ENCODE measurements at places on chromosomes 2 and 18.

DNA sequence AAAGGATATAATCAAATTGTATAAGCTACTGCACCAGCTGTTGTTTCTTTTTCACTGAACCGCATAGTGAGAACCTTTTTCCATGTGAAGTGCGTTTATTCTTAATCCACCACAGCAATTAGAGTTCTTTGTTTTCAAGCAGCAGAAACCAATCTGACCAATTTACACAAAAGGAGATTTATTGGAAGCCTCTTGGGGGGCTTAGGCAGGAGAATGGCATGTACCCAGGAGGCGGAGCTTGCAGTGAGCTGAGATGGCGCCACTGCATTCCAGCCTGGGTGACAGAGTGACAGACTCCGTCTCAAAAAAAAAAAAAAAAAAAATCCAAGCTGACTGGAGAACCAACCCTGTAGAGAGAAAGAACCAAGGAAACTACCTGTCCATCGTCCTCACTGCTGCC is 10.0 kb downstream of the ADNP2 start:
- DNase-seq, result no peak

DNA sequence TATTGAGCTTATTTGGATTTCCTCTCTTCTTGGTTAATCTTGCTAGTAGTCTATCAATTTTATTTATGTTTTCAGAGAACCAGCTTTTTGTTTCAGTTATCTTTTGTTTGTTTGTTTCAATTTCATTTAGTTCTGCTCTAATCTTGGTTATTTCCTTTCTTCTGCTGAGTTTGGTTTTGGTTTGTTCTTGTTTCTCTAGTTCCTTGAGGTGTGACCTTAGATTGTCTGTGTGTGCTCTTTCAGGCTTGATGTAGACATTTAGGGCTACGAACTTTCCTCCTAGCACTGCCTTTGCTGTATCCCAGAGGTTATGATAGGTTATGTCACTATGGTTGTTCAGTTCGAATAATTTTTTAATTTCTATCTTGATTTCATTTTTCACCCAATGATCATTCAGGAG is 141.6 kb downstream of the ZNF236 start:
- DNase-seq, result no peak

DNA sequence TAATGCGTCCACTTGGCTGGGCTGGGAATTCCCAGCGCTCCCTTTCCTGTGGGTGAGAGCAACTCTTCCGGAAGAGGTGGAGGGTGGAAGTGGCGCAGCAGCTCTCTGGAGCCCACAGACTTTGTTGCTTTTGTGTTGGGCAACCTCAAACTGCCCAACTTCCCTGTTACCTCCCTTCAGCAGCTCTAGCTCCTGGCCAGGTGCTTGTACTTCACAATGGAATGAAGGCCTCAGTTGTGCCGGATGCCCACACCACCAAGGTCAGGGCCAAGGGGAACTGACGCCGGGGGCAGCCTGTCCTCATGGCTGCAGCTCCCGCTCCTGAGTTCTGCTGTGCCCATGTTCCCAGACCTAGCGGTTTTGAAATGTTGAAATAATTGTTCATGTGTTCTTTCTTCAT is 322.9 kb downstream of the GALR1 start:
- no peak for DNase-seq

GRCh38 chr2:195513119-195513518 is 143.9 kb upstream of the SLC39A10 start:
- no peak for DNase-seq

GRCh38 chr2:46174345-46175170 is 122.6 kb upstream of the EPAS1 start:
- DNase-seq, result no peak

- no peak for DNase-seq
Measured at GRCh38 chr2:61205132-61205531, 43.1 kb downstream of the C2orf74 start.

DNA sequence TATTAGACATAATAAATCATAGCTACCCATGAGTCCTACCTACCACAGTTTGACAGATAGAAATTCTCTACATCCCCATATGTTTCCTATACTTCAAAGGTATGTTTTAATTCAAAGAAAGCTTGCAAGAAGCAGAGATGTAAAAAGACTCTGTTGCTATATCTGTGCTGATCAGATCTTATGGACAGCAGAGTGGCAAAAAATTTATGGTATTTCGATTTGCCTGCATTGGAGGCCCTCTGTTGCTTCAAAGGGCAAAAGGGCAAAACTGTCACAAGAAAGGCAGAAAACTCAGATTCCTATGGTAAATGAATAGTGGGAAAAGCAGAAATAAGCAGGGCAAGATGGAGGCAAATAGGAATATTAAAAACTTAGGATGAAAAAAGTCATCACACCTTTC is 447.8 kb upstream of the SPHKAP start:
- no peak for DNase-seq

DNA sequence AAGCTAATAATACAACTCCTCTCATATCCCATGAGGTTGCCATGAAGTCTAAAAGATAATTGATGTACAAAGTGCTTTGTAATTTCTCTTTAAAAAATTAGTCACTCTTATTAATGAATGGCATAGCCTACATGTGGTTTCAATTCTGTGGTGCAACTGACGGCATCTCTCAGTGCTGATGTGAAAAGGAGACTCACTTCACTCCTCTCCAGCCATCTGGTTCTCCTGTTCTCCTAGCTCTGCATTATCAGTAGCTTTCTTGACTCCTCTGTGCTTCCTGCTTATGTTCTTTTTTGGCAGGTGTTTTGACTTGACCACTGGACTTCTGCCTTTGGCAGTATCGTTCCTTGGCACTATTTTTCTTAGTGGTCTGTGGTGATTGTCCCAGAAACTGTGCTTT is 134.9 kb upstream of the ZFP36L2 start:
- DNase-seq, result no peak

DNA sequence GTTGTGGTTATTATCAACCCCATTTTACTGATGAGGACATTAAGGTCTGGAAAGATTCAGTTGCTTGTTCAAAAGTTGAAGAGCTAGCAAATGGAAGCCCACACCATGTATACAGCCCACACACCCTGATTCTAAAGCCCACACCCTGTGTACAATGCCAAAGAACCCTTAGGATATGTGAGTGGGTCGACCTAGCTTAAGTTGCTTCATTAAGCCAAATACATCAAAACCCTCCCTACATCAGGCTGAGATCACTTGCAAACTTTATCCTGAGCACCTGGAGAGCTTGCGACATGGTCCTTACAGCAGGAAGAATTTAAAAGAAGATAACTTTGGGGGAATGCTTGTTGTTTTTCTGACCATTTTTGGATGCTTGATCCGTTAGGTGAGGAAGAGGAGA is 435 bp upstream of the ARHGAP25 start:
- DNase-seq, result no peak

DNA sequence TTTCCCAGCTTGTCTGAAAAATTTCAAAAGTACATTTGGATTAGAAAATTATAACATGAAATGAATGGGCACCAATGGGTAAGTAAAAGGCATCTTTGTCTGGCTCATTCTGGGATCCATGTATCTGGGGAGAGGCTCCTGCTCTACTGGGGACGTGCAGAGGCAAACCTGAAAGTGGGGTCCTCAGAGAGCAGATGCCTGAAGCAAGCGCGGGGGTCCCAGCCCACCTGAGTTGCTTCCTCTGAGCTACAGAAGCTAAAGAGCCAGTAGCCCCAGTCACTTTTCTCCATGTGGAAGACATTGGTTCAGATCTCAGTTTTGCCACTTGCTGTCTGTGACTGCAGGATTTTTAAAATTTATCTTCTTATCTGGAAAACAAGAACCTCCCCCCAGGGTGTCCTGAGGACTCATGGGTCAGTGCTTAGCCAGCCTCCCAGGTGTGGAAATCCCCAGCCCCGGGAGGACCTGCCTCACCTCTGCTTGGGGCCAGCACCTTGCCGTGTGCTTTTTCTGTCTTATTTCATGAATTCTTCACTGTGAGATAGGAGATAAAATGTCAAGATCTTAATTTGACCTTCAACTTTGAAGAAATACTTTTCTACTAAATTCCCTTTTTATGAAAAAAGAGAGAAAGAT is 25.1 kb upstream of the ODC1 start:
- no peak for DNase-seq

GRCh38 chr2:230537531-230537976 is 121.6 kb downstream of the SP100 start:
- no peak for DNase-seq

DNA sequence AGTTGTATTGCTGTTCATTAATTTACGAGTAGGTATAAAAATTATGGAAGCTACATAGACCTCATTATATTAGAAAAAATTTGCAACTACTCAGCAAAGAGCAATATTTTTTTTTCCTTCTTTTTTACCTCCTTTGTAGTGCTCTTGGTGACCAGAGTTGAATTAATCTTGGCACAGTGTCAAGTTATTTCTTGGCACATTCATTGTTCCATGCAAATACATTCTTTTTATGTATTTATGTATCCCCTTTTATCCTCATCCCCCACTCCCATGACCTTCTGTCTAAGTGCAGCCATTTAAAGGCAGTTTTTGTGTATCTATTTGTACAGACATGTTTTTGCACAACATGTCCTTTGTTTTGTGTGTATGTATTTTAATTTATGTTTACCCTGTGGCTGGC is 224.5 kb downstream of the CCDC102B start:
- no peak for DNase-seq

DNA sequence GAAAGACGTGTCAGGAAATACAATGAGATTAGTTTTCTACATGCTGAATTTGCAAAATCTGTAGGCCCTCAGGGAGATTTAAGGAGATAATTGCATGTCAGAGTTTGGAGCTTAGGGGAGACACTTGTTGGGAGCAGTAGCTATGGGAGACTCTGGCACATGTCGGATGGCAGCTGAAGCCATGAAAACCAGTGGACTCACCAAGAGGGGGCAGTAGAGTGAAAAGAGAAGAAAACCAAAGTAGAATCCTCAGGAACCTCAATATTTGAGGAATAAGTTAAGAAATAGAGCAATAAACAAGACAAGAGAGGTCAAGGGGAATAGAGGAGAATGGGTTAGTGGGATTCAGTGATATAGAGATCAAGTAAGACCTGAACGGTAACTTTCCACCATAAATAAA is 24.8 kb downstream of the RUFY4 start:
- no peak for DNase-seq

- no peak for DNase-seq
Measured at GRCh38 chr2:139271879-139272278, 491.7 kb upstream of the NXPH2 start.

DNA sequence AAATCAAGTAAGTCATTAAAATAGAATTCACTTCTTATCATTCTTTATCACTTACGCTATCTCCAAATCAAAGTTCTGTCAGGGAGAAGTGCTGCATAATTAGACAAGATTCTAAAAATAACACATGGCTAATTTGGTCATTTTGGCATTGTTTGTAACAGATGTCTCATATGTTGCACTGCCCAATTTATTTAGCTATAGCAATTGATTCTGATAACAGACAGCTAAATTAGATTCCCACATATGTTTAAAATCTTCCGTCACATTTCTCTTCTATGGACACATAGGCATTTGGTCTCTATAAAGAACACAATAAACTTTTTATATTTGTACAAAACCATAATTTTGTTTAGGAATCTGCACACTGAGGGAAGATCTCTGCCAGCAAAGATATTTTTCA is 644.5 kb upstream of the VRK2 start:
- no peak for DNase-seq

DNA sequence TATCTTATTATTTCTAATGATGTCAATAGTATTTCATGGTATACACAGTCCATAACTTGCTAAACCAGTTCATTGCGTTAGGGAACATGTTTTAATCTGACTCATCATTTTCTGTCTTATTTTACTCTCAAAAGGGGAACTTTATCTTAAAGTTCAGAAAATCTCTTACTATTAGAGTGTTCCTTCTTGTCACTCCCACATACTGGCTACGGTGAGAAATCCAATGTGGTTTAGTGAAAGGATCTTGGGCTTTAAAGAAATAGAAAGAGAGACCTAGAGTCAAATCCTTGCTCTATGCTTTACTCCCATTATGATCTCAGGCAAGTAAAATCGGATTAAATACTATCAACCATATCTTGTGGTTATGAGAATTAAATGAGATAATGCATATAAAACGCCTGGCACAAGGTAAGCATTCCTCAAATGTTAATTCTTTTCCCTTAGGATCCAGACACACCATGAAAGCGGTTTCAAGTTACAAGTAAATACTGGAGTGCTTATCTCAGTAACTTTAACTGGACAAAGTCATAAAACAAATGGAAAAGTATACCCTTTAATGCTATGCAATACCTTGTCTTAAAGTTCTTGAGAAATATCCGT is 576.0 kb downstream of the ARHGAP15 start:
- DNase-seq, result no peak

DNA sequence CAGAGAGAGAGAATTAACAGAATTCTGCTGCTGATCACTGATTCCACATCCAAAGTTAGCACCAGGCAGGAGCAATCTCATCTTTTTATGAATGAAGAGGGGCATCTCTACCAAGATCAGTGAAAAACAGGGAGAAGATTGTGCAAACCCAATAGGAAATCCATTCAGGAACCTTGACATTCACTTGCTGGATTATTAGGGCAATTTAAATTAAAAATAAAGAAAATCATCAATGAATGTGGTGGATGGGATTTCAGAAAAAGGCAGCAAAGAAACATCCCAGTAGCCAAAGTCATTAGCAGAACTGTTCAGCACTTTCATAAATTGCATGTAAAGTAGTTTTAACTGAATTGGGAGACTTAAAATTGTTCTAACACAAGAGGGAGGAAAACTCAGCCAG is 423.2 kb downstream of the TGIF1 start:
- DNase-seq, result no peak

DNA sequence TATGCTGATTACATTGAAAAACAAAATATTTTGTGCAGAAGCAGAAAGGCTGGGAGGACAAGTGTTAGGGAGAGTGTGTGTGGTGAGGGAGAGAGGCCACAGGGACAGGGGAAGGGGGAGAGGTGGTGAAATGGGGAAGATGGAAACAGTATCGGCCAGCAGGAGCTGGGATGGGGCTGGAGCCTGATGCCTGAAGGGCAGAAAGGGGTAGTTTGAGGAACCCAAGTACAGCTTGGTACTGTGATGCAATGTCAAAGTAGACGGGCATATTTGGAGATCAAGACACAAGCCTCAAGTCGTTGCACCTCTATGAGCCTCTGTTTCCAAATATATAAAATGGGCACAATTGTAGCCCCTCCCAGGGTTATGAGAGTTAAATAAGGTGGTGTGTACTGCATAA is 152.1 kb downstream of the LPIN1 start:
- DNase-seq, result no peak

DNA sequence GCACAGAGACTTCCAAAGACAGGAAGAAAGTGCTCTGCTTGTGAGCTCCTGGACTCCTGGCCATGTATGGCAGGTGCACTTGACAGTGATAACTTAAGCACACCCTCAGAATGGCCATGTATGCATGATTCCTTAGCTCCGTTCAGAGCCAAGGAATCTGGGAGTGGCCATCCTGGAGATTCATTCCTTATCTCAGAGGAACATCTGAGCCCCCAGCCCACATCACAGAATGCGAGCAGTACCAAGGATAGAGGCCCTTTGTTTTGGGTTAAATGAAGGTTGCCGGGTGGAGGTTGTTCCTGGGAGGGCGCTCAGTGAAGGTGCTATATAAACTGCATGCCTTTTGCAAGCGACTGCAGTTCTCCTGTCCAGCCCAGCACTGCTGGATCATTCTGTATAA is 26.9 kb downstream of the DIPK1C start:
- no peak for DNase-seq

- DNase-seq, result no peak
Measured at GRCh38 chr18:77550625-77551024, 301.0 kb downstream of the GALR1 start.

Measured in right kidney (tissue), 9 donors.